ENCODE measurements at places on chromosomes 5 and 9.

DNA sequence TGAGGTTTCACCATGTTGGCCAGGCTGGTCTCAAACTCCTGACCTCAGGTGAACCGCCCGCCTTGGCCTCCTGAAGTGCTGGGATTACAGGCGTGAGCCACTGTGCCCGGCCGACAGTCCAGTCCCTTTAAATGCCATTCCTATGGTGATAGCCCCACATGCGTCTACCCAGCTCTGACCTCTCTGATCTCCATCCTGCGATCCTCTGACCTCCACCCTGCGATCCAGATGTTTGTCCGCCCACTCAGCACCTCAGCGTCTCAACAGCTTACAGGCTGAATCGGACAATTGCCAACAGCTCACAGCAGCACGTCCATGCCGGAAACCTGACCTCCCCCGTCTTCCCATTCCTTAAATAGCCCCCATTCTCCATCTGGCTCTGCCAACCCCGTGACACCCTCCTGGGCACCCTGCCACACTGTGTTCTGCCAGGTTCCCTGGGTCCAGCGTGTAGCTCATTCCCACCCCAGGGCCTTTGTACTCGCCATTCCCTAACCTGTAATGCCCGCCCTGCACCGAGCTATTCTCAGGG lies 44.0 kb upstream of the RNU6ATAC start:
- DNase-seq, result no peak

DNA sequence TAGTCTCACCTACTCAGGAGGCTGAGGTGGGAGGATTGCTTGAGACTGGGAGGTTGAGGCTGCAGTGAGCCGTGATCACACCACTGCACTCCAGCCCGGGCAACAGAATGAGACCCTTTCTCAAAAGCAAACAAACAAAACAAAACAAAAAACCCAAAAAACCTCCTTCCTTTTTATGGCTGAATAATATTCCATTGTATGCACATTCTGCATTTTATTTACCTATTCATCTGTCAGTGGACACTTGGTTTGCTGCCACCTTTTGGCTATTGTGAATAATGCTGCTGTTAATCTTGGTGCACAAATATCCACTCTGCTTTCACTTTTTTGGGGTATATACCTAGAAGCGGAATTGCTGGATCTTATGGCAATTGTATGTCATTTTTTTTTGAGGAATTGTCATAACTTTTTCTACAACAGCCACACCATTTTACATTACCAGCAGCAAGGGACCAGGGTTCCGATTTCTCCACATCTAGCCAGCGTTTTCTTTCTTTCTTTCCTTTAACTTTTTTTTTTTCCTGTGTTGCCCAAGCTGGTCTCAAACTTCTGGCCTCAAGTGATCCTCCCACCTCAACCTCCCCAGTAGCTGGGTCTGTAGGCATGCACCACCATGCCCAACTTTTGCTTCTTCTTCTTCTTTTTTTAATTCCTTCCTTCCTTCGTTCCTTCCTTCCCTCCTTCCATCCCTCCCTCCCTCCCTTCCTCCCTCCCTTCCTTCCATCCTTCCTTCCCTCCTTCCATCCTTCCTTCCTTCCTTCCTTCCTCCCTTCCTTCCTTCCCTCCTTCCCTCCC lies 30.6 kb downstream of the NKX2-5 start:
- peak; percentile 19 for DNase-seq

DNA sequence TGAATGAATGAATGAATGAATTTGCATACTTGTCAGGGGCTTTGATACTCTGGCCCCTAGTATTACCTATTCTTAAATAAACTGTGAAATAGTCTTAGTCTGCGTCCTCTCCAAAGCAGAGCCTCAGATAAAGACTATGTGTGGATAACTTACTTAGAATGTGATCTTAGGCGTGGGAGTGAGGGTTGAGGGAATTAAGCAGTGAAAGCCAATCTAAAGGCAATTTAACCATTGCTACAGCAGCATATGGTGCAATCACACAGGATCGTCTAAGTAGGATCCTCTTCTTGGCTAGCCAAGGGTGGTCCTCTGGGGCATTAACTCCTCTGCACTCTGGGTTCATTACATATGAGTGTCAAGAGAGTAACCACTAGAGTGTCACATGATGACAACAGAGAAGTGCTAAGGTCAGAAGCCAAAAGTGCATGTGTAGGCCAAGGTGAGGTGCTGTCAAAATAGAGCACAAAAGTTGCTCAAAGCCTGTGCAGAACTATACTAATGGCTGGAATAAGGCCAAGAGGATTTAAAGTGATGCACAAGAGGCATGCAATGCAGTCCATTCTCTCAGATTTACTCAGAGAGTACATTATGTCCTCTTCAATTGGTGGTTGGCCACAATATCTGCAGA lies 274.4 kb upstream of the SEMA6A start:
- DNase-seq, result no peak

GRCh38 chr5:72066705-72067107 lies 40.6 kb upstream of the MAP1B start:
- peak; percentile 93 for DNase-seq

DNA sequence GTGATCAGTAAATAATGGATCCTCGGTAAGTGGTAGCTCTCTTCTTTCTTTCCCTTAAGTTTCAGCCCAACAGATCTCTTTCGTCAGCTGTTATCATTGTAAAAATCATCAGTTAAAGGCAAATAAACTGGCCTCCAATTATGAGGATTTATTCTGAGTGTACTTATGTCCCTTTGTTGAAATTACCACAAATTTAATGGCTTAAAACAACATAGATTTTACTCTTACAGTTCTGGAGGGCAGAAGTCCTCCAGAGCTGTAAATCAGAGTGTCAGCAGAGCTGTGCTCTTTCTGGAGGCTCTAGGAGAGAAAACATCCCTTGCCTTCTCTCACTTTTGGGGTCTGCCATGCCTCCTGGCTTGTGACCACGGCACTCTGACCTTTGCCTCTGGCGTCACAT lies 104.6 kb downstream of the INSYN2B start:
- no peak for DNase-seq

DNA sequence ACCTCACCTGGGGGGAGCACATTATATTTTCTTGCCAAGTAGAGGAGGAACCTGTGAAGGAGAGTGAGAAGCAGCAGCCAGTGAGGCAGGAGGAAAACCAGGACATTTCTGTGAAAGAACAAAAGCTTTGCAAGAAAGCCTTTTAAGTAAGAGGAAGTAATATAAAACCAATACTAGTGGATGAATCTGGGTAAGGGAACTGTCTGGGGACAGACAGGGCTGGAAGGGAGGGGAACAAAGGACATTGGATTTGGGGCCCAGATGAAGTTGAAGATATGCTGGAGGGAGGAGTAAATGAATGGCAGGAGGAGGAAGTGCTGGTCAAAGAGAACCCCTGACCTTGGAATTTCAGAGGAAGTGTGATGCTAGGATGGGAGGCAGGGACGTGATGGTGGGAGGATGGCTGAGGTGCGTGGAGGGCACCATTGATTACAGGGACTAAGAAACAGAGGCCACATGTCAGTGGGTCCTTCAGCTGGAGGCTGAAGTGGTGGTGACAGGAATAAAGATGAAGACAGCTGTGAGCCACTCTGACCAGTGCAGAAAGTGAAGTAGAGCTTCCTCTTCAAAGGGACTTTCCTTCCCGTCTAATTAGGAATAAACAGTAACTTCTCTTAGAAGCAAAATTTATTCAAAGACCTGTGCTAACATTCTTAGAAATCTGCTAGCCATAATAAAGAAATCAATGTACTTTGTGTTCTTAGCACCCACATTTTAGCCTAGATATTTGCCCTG lies 43.5 kb upstream of the FABP6 start:
- DNase-seq, result no peak

DNA sequence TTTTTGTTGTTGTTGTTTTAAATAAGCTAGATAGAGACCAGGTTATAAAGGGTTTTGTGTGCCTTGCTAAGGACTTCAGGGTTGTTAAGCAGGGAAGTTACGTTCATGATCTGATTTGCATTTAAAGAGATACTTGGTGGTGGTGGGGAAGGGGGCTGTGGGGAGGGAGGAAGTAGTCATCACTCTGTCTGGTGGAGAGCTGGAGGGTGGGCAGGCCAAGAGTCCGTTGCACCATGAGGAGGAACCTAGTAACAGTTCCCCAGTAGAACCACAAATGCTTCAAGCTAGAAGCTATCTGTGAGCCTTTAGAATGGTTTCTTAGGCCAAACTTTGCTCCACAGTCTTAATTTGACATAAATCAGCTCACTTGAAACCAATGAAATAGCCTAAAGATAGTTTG lies 18.7 kb upstream of the ROPN1L start:
- no peak for DNase-seq

- DNase-seq, result no peak
These were observed 750.3 kb downstream of the CDH12 start for GRCh38 chr5:22102823-22103359.

DNA sequence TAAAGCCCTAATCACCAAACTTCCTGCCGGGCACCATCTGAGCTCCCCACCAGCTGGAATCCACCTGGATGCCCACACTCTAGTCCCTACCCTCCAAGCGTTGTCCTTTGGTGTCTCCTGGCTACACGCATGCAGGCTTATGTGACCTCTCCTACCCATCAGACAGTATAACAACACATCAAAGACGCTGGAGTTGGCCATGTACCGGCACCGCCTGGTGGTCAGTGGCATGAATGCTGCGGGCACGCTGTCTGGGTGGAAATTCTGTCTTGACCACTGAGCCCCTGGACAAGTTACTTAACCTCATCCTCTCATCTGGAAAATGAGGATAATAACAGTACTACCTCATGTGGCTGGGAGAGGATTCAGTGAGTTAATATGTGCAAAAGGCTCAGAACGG lies 23.4 kb upstream of the CORO2A start:
- peak; percentile 11 for DNase-seq

- DNase-seq, result no peak
These were observed 121.4 kb downstream of the DOCK8 start for GRCh38 chr9:336039-336438.

DNA sequence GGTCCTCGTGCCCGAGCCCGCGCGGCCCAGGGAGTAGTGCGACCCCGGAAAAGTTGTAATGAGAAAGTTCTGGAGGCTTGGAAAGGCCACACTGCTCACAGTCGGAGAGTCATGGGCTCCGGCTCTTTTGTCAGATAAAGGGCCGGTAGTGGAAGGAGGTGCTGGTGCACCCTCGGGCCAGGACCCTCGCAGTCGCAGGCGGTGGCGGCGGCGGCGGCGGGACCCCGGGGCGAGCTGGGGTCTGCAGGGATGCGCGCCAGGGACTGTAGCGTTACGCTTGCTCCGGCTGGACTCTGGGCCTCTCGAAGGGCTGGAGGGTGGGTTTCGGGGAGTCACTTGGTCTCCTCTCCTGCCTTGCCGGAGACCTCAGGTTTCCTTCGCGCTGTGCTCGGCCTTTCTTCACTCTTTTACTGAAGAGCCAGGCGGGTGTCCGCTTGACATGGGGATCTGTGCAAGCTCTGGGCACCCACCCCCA lies 1.5 kb downstream of the RORB start:
- DNase-seq, result no peak

DNA sequence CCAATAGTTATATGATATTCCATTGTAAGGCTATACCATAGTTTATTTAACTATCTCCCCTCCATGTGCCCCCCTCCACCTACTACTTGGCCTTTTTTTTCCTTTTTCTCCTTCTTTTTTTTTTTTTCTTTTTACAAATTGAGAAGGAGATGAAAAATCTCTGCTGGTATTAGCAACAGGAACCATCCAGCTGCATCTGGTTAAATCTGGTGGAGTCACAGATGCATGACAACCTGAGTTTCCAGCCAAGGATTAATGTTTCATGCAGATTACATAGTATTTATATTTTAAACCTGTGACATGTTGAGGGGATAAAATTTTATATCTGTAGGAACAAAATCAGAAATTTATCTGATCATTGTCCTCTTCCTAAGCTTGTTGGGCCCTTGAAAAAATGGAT lies 128.5 kb upstream of the IQGAP2 start:
- DNase-seq, result no peak

Data from fibroblast of skin of scalp (primary cell).